ENCODE measurements at places on chromosomes 5 and 9. TPM values are rescaled to one million over a fixed set of nuclear protein-coding genes. Genes with fewer than 3 reads are reported as not detected.

DNA sequence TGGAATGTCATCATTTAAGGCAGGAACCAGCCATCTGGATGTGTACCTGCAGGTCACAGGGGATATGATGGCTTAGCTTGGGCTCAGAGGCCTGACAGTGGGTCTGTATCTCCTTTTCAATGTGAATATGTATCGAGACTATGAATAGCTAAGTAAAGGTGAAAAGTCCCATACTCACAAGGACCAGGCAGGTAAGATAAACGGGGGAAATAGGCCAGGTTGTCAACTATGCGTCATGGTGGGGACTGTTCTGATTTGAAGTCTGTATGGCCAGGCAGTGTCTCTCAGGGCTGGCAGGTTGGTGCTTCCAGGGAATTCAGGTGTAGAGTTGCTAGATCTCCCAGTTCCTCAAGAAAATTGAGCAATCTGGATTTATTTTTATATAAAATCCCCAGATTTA lies 987.9 kb upstream of the WWC1 start:
- DNase-seq: no peak

MYOZ3 gene
- total RNA-seq: not detected

ORM2 gene
- total RNA-seq: not detected

GRCh38 chr5:12315461-12315860 lies 411.2 kb upstream of the CTNND2 start:
- DNase-seq: no peak

- no peak for DNase-seq
Observed at GRCh38 chr5:143396353-143396940, 7.0 kb downstream of the NR3C1 start.

GRCh38 chr5:140262839-140263238 lies 40.1 kb downstream of the PFDN1 start:
- no peak for DNase-seq

DNA sequence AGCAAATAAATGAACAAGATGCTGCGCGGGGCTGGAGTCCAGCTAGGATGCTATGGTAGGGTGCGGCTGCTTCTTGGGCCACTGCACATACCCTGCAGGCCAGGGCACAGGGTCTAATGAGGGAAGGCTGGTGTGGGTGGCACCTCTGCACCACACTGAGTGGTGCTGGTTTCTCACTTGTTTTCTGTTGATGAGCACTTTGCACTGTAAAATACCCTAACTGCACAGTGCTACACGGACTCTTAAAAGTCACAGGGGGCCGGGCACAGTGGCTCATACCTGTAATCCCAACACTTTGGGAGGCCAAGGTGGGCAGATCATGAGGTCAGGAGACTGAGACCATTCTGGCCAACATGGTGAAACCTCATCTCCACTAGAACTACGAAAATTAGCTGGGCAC lies 52.7 kb upstream of the DMRT1 start:
- no peak for DNase-seq

Measured in HFFc6 (cell line).